Activated effector memory CD4-positive, alpha-beta T cell treated with anti-CD3 and anti-CD28 coated beads, Interleukin-2, amount 50 U/mL, for 16 hours (primary cell): ENCODE measurements at places on chromosomes 1 and 21.

GRCh38 chr1:199029855-199030254 is 391.0 kb downstream of the PTPRC start:
- DNase-seq, result no peak

GRCh38 chr1:205986861-205987260 is 16.3 kb downstream of the RAB7B start:
- no peak for DNase-seq

DNA sequence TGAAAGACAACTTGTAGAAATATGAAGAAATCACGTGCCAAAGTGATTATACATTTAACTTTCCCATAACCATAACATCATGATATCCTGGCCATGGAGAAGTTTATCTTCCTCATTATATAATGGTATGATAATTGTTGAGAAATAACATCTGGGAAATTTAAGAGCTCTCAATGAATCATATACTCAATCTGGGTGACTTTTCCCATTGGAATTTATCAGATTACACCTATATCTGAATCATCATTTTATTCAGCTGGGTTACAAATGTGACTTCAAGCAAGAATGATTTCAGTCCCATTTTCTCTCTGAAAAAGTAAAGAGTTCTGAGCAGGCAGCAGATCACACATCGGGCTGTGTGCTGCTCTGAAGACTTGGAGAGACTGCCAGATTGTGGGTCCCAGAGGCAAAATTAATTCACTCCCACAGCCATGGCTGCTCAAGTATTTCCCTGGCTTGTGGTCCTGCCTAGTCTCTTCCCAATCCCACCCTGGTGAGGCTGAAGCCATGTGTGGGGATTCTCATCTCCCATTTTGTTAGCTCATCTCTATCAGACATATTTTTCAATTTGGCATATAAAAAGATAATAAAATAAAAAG is 278.0 kb downstream of the MRPL39 start:
- DNase-seq, result no peak

DNA sequence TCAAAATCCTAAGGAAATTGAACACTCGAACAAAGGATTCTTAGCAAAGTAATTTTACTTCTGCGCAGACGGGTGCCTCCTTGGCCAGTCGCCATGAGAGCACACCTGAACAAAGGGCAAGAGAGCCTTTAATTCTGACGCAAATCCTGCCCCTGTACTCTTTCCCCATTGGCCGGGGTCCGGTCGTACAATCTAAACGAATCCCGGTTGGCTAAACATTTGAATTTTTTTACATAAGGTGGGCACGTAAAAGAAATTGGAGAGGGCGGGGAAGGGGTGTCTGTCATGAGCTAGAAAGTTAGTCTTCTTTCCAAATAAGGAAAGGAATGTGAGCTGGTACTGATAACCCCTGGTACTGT is 8.2 kb upstream of the IL22RA1 start:
- peak; percentile 47 for DNase-seq

GRCh38 chr1:111747282-111747734 is 8.1 kb upstream of the INKA2 start:
- DNase-seq, result peak; percentile 79

DNA sequence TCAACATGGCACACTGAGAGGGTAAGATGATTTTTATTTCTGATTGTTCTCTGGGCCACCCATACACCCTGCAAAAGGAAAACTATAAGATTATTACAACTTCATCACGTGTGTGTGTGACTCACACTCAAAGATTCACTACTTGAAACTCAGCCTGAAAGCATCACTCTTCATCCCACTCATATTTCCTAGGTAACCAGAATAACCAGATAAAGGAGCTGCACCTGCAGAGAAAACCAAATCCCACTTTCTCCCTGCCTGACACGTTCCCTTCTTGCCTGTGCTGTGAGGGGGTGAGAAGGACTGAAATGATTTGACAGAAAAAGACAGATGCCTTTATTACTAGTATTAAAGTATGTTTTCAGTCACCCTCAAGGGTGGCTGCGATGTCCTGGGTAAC is 131.6 kb downstream of the TGFBR3 start:
- peak; percentile 72 for DNase-seq

DNA sequence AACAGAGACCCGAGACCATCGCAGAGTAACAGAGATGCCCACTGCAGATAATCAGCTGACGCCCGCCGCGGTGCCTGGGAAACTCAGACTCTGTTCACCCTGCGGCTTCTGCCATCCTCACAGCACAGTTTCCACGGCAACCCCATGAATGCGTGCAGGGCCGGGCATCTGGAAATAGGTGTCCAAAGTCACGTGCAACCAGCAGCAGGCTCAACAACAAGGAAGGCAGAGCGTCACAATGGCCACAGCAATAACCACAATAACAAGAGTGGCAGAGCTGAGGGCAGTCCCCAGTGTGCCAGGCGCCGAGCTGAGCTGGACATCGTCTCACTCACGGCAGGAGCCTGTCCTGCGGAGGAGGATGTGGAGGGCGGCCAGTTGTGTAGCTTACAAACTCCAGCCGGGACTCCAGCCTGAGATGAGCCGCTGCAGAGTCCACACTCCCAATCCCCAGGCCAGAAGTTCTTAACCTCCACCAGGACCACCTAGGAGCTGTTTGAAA is 102.0 kb downstream of the CRYAA start:
- no peak for DNase-seq

DNA sequence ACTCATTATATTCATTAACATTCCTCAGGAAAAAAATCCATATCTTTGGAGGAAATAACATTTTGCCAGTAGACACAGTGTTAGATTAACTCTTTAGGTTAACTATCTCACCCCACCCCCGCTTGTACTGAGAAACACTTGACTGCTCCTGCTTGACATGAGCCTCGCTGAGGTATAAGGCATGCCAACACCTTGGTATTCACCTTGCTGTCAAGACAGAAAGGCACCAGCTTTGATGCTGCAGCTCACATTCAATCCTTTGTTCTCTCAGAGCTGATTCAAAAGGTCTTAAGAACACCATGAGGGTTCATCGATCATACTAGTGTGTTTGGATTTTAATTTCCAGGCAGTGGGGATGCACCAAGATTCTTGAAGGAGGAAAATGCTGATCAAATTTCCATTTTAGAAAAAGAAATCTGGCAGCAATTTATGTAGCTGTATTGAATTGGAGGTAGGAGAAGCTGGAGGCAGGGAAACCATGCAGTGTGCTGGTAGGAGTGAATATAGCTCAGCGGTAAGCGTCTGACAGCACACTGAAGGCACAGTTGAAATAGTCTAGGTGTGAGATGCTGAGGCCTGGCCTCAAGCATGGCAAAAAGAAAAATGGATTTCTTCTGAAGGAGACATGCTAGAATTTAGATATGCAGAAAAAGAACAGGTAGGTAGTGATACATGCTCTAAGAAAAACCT is 108.0 kb upstream of the ST6GALNAC5 start:
- no peak for DNase-seq

DNA sequence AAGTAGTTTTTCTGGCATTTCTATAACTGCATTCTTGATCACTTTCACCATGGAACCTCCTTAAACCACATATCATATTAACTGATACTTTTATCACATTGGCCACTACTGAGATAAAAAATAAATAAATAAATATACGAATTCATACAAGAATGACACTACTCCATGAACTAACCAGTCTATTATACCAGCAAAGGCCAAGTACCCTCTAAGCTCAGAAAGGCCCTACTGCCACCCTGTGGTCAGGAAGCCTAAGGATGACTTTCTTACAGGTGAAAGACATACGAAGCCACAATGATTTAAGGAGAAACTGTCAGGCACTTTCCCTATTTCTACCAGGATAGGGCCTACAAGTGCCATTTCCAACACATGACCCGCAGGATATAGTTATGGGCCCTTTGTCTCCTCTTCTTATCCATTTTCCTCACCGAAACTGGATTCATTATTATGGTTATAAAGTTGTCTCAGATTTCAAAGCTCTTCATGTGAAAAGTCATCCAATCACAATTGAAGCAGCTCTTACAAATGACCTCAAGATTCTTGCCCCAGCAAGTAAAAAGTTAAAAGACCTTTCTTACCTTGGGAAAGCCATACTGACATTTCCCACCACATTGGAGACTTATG is 23.9 kb downstream of the DNAJC8 start:
- DNase-seq, result peak; percentile 85

DNA sequence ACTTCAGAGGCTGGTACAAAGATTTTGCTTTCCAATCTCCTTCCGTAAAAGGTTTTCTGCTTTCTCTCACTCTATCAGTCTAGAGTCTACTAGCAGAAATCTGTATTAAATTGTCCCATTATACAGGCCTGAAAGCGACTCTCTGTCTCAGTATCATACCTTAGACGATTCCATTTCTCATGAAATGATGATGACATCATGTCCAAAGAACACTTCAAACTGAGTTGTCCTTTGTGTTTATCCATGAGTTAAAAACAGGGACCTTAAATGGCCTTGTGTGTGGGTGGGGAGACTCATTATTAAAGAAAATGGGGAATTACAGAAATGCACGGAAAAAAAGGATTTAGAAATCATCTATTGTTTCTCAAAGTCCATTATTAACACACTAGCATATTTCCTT is 21.0 kb upstream of the SLC44A3 start:
- no peak for DNase-seq

DNA sequence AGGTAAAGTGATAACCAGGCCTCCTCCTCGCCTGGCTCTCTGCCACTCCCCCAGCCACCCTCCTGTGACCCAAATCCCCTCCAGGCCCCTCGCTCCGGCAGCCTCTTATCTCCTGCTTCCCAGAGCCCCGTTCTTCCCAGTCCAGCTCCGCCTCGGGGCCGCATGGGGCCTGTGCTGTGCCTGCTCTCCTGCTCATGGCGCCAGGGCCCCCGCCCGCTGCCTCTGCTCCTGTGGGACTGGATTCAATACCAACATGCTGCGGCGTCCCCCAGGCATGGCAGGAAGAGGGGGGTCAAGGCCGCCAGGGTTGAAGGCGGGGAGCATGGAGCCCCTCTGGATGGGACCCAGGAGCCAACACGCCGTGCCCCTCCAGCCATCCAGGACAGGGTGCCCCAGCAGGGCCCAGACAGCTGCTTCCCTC is 213.0 kb upstream of the VAMP3 start:
- peak; percentile 56 for DNase-seq

- DNase-seq, result no peak
Observed at GRCh38 chr1:82398357-82398756, 597.6 kb downstream of the ADGRL2 start.

DNA sequence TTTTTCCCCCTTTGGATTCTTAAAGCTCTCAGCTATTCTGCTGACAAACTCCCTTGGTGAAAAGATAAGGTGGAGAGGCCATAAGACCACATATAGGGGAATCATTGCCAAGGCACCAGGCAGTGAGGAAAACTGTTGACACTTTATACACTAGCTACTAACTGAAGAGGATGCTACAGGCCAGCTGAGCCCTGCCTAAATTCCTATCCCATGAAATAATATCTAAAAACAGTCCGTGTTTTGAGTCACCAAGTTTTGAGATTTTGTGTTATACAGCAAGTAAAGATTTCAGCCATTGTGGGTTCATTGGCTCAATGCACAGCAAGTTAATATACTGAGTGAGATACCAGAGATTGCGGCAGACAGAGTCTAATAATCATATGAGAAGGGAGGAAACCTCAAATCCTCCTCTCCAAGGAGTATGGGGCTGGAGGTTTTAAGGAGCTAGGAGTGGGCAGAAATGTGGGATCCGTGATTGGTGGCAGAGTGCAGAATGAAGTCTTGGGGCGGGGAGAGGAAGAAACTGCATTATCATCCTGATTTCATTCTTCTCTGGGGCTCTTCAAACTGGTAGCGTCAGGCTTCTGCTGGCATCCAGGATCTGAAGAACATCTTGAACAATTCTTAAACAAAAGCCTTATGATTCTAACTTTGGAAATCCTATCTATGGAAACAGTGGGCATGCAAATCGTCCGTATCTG is 9.2 kb downstream of the CLDN8 start:
- no peak for DNase-seq

- DNase-seq, result no peak
Observed at GRCh38 chr1:47569681-47570470, 132.0 kb downstream of the FOXD2 start.
